Tracheal epithelial cell (primary cell): ENCODE measurements at places on chromosomes 13 and 19. TPM values are rescaled to one million over a fixed set of nuclear protein-coding genes. Genes with fewer than 3 reads are reported as not detected.

The COL5A3 gene
- total RNA-seq: 1.2 TPM in 1 of 2 replicates, not detected in the other

The HPN gene
- total RNA-seq: 0.72 TPM in 1 of 2 replicates, not detected in the other

The FXYD1 gene
- not detected in 2 replicates for total RNA-seq

The MCF2L gene
- 1.4 TPM in 1 of 2 replicates, not detected in the other for total RNA-seq

The PRTN3 gene
- not detected in 2 replicates for total RNA-seq

The OR10H1 gene
- under 0.01 TPM in 1 of 2 replicates, not detected in the other for total RNA-seq

The KLF5 gene
- total RNA-seq: 25.1 and 59.3 TPM in 2 replicates

The GPC6 gene
- 4.0 and 16.6 TPM in 2 replicates for total RNA-seq

The CEACAM3 gene
- not detected in 2 replicates for total RNA-seq

The ZNF442 gene
- total RNA-seq: 1.9 and 2.1 TPM in 2 replicates

The SIGLEC6 gene
- not detected in 2 replicates for total RNA-seq

The DCT gene
- under 0.01 TPM in 1 of 2 replicates, not detected in the other for total RNA-seq

The ZC3H4 gene
- 4.9 and 5.1 TPM in 2 replicates for total RNA-seq

The PGLYRP1 gene
- total RNA-seq: not detected in 2 replicates

The CGB5 gene
- 0.24 TPM in 1 of 2 replicates, not detected in the other for total RNA-seq

The SPC24 gene
- total RNA-seq: 0.64 and 4.8 TPM in 2 replicates

The STARD13 gene
- 0.85 and 4.3 TPM in 2 replicates for total RNA-seq

The ZNF177 gene
- 0.21 and 0.72 TPM in 2 replicates for total RNA-seq

The ZNF540 gene
- 0.48 TPM in 1 of 2 replicates, not detected in the other for total RNA-seq

The AP1M2 gene
- 109 and 130 TPM in 2 replicates for total RNA-seq

The TNPO2 gene
- total RNA-seq: 28.4 and 29.4 TPM in 2 replicates

The WDR88 gene
- total RNA-seq: not detected in 2 replicates

The PCDH17 gene
- not detected in 2 replicates for total RNA-seq

The BRME1 gene
- total RNA-seq: under 0.01 TPM in 1 of 2 replicates, not detected in the other

The CYP4F8 gene
- total RNA-seq: not detected in 2 replicates

The LILRA1 gene
- total RNA-seq: not detected in 2 replicates

The SUGT1 gene
- total RNA-seq: 22.6 and 28.7 TPM in 2 replicates

The NFKBIB gene
- 13.4 and 21.2 TPM in 2 replicates for total RNA-seq

The OR7D2 gene
- not detected in 2 replicates for total RNA-seq

The FFAR2 gene
- 0.24 TPM in 1 of 2 replicates, not detected in the other for total RNA-seq

The ELSPBP1 gene
- total RNA-seq: not detected in 2 replicates

The B3GNT8 gene
- 1.7 and 3.6 TPM in 2 replicates for total RNA-seq

The BICRA gene
- total RNA-seq: 2.2 and 3.0 TPM in 2 replicates

The TRPC4 gene
- total RNA-seq: under 0.01 TPM in 1 of 2 replicates, not detected in the other
